Esophagus squamous epithelium (tissue), 5 donors: ENCODE measurements at places on chromosomes 13 and 19.

DNA sequence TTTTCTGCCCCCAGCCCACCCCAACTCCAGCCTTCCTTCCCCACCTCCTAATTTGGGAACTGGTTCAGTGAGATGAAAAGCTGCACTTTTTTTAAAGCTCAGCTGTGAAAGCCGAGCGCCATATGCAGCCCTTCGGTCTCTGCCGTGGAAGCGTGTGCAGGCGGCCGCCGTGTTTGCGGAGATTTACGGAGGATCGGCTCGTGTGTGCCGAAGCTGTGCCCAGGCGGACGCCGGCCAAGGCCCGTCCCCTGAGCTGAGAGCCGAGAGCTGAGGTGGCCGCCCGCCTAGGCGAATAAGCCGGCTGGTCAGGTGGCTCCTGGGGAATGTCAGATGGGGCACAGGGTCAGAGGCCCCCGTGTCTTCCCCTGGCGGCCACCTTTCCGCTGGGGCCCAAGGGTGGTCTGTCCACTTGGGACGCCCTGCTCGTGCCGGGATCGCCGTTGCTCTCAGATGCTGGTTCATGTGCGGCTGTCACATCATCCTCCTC is 78.7 kb downstream of the ZNF536 start:
- no peak for DNase-seq

DNA sequence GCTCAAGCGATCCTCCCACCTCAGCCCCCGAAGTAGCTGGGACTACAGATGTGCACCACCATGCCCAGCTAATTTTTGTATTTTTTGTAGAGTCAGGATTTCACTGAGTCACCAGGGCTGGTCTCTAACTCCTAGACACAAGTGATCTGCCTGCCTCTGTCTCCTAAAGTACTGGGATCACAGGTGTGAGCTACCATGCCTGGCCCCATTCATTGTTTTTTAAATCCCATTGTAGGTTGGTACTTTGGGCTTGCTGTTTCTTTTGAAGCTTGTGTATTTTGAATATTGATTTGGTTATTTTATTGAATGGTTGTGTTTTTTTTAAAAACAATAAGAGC is 26.7 kb downstream of the ZMYM2 start:
- no peak for DNase-seq

DNA sequence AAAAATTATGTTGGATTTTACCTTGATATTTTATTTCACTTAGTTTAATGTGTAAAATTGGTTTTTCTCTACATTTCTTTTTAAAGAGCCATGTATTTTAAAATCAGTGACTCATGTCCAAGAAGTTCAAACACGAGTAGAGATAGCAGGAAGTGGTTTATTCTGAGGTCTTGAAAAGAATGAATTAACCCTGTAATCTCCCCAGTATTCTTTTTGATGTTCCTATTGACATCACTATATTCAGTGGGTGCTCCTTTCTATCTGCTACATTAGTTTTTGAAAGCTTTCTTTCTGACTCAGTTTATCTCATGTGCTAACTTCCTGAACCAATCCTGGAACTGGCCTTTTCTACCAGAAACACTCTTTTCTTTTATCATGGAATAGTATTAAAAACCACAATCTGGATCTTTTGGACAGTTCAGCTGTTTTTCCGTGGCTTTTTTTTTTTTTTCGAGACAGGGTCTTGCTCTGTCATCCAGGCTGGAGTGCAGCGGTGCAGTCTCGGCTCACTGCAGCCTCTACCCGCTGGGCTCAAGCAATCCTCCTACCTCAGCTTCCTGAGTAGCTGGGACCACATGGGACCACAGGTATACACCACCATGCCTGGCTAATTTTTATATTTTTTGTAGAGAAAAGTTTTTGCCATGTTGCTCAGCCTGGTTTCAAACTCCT is 114.9 kb downstream of the PCCA start:
- DNase-seq, result no peak

DNA sequence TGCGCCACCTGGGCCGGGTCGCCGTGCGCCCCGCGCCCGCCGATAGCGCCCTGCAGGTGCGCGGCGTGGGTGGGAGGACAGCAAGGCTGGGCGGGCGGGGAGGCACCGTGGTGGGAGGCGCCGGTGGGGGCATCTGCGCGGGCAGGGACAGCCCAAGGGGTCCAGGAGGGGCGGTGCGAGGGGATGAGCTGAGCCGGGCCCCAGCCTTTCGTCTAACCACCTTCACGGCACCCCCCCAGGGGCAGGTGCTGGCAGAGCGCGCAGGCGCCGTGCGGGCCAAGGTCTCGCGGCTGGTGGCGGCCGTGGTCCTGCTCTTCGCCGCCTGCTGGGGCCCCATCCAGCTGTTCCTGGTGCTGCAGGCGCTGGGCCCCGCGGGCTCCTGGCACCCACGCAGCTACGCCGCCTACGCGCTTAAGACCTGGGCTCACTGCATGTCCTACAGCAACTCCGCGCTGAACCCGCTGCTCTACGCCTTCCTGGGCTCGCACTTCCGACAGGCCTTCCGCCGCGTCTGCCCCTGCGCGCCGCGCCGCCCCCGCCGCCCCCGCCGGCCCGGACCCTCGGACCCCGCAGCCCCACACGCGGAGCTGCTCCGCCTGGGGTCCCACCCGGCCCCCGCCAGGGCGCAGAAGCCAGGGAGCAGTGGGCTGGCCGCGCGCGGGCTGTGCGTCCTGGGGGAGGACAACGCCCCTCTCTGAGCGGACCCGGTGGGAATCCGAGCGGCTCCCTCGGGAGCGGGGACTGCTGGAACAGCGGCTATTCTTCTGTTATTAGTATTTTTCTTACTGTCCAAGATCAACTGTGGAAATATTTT is 3.1 kb downstream of the KISS1R start:
- no peak for DNase-seq

DNA sequence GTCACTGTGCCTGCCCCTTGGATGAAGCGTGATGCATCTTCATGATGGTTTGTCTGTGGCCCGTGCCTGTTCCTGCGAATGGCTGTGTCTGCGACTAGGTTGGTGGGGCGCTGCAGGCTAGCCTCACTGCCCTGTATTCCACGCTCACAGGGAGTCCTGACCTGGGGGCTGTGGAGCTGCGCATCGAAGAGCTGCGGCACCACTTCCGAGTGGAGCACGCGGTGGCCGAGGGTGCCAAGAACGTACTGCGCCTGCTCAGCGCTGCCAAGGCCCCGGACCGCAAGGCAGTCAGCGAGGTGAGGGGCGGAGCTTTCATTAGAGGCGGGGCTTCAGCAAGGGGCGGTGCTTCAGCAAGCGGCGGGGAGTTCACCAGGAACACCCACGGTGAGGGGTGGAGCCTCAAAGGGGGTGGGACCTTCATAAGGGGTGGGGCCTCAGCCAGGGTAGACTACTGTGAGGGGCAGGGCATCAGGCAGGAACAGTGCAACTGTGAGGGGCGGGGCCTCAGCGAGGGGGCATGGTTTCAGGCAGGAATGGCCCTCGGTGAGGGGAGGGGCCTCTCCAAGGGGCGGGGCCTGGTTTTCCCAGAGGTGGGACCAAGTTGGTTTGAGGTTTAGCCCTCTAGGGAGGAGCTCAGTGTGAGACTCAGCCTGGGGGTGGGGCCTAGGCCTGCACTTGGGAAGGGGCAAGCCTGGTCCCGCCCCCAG is 17.2 kb downstream of the PKN1 start:
- DNase-seq, result no peak

- no peak for DNase-seq
These were observed 11.5 kb downstream of the XPO4 start for GRCh38 chr13:20891034-20891433.

GRCh38 chr19:33795370-33796163 is 1.1 kb upstream of the KCTD15 start:
- no peak for DNase-seq

DNA sequence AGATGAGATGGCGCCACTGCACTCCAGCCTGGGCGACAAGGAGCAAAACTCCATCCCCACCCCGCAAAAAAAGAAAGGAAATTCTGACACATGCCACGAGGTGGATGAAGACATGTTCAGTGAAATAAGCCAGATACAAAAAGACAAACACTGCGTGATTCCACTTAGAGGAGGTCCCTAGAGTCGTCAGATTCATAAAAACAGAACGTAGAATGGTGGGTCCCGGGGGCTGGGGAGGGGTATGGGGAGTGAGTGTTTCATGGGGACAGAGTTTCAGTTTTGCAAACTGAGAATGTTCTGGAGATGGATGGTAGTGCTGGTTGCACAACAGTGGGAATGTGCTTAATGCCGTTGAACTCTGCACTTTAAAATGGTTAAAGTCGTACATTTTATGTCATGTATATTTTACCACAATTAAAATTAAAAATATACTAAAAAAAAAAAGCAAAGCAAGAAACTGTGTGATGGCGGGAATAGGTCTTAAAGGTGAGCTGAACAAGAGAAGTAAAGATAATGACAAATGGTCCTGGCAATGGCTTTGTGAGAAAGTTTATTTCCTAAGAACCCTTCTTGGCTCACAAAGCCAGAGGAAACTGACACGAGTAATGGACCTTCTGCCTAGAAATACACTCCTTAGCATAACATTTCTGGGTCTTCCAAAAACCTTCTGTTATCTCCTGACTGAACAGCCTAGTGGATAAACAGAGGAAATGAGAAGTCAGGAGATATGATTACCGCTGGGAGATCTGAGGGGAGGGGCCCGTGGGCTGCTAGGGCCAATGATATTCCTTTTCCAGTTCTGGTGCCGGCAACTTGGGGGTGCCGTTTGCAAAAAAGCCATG is 4.2 kb upstream of the SPC24 start:
- no peak for DNase-seq

DNA sequence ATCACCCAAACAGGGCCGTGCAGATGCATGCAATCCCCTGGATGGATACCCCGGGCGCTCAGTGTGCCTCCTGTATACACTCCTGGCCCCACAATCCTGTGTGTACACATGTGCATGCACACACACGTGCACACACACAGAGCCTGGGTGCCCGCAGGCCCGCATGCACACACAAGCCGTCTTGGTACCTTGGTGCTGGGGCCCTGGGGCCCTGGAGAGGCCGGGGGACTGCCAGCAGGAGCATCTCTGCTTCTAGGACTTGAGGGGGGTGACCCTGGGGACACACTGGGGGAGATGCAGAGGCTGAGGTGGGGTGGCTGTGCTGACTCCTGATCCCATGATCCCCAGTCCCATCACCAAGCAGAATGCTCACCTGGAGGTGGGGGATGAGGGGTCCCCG is 15.6 kb upstream of the EPOR start:
- DNase-seq, result no peak

DNA sequence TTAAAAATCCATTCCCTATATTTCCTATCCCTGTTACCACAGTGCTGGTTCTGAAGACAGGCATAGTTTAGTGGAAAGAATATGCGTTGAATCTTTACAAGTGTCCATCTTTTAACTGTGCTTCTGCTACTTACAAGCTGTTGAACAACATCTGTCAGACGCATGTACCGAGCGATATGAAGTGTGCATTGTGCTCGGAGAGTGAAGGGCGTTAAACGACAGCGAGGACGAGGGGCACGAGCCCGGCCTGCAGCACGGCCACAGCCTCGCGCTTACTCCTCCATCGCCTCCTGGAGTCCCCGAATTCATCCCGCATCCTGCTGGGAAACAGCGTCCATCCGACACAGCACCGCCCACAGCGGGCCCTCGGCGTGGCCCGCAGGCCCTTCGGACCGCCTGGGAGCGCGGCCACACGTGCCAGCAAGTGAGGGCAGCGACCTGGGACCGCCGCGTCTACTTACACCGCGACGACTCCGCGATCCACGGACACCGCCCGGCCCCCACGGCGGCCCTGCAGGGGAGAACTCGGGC is 514 bp downstream of the PCID2 start:
- no peak for DNase-seq

DNA sequence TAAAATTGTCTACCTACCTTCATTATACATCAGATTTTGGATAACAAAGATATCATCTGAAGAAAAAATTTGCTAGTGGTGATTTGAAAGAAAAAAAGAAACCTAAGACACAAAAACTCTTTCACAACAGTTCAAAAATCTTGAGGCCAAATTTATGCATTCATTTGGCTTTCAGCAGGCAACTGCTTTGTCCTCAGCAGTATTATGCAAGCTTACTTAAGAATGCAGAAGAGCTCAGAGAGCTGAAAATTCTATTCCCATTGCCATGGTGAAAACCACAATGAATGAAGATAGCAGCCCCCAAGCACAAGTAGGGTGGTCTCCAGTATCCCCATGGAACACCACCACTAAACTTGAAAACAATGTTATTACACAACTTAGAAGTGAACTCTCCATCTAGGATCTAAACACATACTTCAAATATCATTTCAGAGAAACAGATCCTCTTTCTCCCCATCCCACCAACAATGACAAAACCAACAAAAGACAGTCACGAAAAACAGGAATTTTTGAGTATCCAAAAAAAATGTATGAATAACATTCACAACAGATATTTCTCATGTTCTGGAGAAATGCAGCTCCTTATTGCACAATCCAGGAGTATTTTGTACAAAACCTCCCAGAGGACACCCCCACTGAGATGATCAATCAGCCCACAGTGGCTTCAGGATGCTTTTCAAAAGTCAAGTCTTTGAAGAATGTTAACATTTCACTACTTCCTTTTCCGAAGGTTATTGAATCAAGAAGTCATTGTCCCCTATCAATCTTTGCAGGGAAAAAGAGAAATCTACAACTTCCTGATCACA is 192.7 kb downstream of the LHFPL6 start:
- no peak for DNase-seq

DNA sequence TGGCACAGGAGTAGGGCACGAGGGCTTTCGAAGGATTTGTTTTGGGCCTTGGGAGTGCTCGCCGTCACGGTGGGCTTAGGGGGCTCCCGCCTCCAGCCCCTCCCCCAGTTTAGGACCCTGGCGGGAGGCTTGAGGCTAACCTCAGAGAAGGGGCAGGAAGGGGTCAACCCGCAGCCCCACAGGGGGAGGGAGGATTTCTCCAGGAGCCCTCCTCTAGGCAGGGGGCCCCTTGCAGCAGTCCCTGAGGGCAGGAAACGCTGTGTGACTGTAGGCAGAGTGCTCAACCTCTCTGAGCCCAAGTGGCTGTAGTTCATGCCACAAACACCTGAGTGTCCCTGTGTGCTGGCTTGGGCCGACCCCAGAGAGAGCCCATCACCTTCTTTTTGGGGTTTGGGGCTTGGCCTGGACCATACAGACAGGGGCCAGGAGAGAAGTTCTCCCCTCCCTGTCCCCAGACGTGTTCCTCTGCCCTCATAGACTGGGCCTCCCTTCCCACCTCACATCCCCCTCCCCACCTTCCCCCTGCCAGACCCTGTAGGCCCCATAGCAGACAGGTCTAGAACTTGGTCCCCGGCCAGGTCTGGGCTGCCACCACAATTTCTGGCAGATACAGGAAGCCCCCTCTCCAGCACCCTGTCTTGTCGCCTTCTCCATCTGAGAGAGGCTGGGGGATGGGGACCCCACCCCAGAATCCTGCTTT is 8.1 kb downstream of the ISYNA1 start:
- no peak for DNase-seq

DNA sequence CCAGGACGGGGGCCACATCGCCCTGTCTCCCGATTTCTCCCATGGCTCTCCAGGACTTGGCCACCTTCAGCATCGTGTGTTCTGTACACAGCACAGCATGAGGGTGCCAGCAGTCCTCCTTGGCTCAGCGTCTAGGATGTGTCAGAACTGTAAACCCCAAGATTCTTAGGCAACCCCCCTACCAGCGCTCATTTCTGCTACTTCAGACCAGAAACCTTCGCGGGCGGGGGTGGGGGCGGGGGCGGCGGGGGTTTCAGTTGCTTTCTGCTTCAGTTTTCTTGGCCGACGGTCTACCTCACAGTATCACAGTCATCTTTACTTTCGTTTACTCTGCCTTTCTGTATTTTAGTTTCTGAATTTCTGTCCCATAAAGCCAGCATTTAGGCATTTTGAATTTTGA is 82.4 kb downstream of the GGACT start:
- DNase-seq, result no peak
